Hippocampal formation (tissue), 2 donors: ENCODE measurements at places on chromosomes 2 and 18.
A peak's percentile ranks its signal among the peaks of the same experiment; 100 is the strongest.

DNA sequence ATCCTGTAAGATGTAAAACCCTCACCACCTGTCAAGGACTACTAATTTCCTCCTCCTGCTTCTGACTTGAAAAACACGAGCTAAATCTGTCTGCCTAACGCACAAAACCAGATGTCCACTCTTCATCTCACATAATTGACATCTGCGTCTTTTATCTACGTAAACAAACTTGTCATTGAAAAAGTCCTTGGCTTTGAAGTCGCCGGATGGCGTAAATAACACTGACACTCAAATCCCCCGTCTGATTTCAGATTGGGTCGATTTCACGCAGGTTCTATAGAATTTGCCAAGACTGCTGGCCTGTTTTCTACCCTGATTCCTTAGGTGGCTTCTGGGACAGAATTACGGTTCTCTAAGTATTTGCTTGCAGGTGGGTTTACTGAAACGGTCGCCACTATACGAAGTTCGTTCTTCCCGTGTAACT is 539 bp upstream of the MOB4 start:
- DNase-seq = peak; percentile 73

DNA sequence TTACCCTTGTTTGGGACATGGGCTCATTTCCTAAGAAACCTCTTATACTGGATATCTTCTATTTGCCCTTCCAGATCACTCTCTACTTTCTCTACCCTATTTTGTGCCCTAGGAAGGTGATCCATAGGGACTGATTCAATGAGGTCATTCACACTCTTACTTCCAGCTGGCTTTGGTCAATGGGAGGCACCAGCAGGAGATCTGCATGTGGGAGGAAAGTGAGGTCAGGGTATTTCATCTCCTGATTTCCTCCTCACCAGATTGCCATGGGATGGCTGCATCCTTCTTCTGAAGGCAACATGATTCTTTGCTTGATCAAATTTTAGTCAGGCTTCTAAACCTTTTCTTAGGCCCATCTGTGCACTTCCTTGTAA is 15.2 kb downstream of the M1AP start:
- no peak for DNase-seq

DNA sequence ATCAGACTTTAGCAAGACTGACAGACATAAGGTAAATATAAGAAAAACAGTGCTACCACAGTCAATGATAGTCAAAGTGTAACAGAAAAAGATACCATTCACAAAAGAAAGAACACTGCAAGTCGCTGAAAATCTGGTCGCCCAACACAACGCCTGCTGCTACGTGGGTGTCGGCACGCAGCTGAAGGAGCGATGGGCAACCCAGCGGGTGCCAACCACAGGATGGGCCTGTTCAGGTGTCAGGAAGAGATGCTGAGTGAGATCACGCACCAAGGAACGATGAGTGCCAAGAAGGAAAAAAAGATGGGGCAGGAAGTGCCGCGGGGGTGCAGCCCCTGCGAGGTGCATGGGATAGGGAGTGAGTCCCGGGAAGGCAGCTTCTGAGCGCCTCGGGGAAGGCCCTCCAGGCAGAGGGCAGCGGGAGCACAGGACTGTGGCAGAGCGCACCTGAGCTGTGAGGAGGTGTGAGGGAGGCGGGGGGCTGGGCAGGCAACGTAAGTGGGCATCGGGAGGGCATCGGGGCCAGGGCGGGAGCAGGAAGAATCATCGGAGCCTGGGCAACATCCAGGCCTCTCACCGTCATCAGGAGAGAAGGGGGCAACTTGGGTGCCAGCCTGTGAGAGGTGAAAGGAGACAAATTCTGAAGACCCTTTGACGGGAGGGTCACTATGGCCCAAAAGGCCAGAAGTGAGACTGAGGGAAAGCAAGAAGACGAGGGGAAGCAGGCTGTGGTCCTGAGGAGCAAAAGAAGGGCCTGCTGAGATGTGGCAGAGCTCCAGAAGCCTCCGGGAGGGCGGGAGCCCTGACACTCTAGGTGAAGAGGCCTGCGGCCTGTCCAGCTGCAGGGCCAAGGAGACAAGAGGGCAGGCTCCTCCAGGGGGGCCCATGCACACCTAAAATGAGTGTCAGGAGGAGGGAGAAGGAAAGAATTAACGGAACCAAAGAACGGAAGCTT is 14.8 kb upstream of the MTERF4 start:
- DNase-seq = no peak

DNA sequence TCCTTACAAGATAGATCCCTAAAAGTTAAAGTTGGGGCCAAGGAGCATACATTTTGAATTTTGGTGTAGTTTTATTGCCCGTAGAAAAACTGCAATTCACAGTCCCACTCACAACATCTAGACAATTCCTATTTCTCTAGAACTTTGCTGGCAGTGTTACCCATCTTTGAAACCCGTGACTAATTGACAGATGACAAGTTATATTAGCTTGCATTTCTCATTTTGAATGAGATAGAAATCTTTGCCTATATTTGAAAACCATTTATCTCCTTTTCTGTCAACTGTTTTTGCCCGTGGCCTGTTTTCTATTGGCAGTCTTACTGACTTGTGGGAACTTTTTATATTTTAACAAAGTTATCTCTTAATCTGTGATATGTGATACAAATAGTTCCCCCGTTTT is 50.0 kb downstream of the OXER1 start:
- DNase-seq = no peak

- no peak for DNase-seq
Observed at GRCh38 chr18:51044928-51045585, 15.0 kb downstream of the SMAD4 start.

DNA sequence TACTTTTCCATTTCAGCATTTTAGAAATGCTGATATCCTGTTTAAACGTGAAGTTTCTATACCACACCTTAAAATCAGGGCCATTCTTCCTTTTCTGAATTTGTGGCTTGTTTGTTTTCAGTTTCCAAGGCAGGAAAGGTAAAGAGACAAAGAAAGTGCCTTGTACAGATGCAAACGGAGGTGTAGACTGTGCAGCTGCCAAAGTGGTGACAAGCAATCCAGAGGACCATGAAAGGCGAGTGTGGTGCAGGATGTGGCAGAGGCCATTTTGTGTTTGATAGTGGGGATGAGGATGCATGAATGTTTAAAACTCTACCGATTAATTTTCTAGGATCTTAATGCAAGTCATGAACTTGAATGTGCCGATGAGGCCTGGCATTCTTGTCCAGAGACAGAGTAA is 733 bp downstream of the C2orf74 start:
- DNase-seq = no peak

DNA sequence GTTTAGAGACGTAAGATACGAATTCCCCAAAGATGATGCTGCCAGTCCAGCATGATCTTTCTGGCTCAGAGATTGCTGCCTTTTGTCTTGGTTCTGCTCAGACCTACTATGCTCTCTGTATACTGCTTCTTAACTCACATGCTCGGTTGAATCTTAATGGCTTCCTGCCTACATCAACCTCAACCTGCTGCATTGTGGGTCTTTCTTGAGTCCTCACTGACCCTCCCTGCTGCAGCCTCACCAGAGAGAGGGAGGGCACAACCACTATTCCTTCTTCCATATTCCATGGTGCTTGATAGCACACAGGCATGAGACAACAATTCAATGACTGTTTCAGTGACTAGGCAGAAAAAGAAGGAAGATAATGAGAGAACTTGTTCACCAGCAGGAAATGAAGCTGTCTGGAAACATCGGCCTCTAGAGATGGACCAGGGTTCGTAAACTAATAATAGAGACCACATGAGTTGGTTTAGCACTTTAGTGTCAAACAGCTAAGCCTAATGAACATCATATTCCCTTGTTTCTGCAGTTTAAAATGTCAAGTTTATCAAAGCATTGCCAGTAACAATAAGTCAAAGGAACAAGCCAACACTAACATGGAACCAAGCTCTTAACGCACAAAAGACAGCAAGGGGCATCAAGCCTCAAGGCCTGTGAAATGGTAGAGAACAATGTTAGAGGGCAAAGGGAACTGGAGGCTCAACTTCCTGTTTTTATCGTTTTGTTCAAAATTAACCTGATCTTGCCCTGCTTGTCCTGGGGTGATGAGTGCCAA is 333.9 kb downstream of the PDE11A start:
- DNase-seq = no peak

DNA sequence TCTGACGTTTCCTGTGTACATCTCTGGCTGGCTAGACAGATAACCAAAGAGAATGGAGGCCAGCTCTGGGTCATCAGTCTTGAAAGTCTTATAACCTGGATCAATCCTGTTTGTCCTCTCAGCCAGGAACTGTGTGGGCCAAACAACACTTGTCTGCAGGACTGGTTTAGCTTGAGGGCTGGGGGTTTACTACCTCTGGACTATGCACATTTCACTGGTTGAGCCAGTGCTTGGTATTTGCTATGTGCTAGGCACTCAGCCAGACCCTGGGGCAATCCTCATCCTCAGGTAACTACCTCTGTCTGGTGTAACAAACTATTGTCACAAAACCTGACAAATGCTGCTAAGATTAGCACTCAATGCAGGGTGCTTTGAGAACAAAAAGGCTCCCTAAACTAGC is 169.7 kb downstream of the HAUS1 start:
- no peak for DNase-seq

DNA sequence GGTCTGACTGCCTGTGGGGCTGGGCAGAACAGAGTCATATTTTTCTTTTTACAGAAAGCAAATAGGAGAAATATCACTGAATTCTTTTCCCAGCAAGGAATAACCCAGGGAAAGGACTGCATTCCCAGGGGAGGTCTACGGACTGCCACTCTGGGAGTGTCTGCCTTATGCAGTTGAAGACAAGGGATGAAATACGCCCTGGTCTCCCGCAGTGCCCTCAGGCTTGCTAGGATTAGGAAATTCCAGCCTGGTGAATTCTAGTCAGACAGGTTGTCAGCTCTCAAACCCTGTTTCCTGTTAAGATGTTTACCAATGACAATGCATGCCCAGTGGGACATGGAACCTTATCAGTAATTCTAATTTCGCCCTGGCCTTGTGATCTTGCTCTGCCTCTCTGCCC is 30.3 kb upstream of the PDK1 start:
- DNase-seq = no peak
